CD4-positive, CD25-positive, alpha-beta regulatory T cell (primary cell): ENCODE measurements at places on chromosomes 5 and 9. TPM values are rescaled to one million over a fixed set of nuclear protein-coding genes. Genes with fewer than 3 reads are reported as not detected.
A peak's percentile ranks its signal among the peaks of the same experiment; 100 is the strongest.

- peaks cover 58% of the 10 kb centered on the region for H3K36me3 ChIP-seq
- H3K27ac ChIP-seq: no peak overlapping the region
- no peak overlapping the region for H3K4me3 ChIP-seq
- DNase-seq: no peak
- H3K27me3 ChIP-seq: no peaks in the 10 kb centered on the region
- no peaks in the 10 kb centered on the region for H3K4me1 ChIP-seq
These were observed 20.5 kb downstream of the PTGES2 start for GRCh38 chr9:128106940-128107467.

- peaks cover 6% of the 10 kb centered on the region for H3K27me3 ChIP-seq
- no peak for DNase-seq
- no peak overlapping the region for H3K27ac ChIP-seq
These were observed 201.2 kb downstream of the TSSK1B start for GRCh38 chr5:113233606-113234005.

- H3K27me3 ChIP-seq: no peaks in the 10 kb centered on the region
- no peak overlapping the region for H3K4me3 ChIP-seq
- no peaks in the 10 kb centered on the region for H3K4me1 ChIP-seq
- no peak overlapping the region for H3K27ac ChIP-seq
These were observed 360.0 kb downstream of the GLIS3 start for GRCh38 chr9:3939820-3940219.

DNA sequence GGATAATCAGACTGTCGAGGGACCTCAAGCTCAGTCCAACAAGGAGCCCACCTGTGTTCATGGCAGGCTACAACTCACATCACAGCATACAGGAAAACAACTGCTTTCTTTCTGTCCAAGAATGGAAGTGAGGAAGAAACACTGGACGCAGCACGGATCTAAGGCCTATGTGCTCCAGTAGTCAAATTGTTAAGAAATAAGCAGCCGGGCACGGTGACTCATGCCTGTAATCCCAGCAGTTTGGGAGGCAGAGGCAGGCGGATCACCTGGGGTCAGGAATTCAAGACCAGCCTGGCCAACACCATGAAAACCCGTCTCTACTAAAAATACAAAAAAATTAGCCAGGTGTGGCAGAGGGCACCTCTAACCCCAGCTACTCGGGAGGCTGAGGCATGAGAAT lies 427.8 kb downstream of the BNC2 start:
- H3K27ac ChIP-seq: no peak overlapping the region
- no peaks in the 10 kb centered on the region for H3K27me3 ChIP-seq
- no peaks in the 10 kb centered on the region for H3K36me3 ChIP-seq
- no peaks in the 10 kb centered on the region for H3K4me1 ChIP-seq

DNA sequence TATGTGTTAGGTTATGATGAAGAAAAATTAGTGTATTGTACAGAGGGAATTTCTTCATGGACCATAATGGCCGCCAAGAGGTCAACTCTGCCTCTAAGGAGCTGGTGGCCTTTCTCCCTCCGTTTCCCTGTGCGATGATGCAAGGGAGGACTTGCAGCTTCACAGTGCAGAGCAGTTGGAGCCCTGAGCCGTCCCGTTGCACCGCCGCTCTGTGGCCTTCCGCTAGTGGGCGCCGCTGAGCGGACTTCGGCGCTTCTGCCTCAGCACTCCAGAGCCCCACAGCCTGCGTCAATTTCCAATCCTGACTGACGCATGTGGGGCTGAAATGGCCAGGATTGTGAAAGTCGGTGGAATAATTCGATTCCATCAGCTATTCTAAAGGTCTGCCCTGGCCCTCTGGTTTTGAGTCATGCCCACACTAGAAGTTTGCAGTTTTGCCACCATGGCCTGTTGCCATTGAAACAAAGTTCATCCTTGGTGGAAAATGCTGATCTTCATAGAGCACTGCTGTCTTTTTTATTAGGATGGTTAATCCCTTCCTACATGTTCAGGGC lies 22.7 kb upstream of the LECT2 start:
- no peak overlapping the region for H3K4me3 ChIP-seq
- no peak overlapping the region for H3K27ac ChIP-seq
- H3K36me3 ChIP-seq: no peaks in the 10 kb centered on the region

GRCh38 chr5:109062664-109063063 lies 315.0 kb downstream of the FER start:
- H3K27ac ChIP-seq: no peak overlapping the region
- no peaks in the 10 kb centered on the region for H3K27me3 ChIP-seq
- H3K4me1 ChIP-seq: no peaks in the 10 kb centered on the region

DNA sequence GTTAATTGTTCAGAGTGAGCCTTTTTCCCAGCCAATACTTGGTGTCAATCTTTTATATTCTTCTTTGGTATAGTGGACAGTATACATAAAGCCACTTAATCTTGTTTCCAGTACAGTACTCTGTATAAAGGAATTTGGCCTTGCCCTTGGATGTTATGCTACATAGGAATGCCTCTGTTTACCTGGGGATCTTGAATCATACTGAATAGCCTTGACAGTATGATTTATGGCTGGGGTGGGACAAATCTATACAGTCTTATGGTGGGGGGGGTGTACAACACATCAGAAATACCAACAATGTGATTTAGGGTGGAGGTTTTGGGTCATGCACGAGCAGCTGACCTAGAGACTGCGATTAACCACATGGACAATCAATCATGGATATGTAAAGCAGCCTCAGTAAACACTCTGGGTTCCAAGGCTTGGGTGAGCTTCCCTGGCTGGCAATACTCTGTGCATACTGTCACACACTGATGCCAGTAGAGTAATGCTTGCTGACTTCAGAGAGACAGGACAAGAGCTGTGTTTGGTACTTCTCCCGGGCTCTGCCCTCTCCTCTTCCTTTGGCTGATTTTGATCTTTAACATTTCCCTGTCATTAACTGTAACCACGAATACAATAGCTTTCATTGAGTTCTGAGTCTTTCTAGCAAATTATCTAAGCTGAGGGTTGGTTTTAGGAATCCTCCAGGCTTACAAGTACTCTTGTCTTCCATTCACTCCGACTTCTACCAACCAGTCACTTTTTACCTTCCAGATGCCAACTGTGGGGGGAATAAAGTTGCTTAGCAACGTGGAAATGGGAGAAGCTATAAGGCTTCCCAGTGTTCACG lies 84.6 kb downstream of the IARS1 start:
- no peak overlapping the region for H3K4me3 ChIP-seq
- no peak overlapping the region for H3K27ac ChIP-seq
- no peak for DNase-seq
- peaks cover 46% of the 10 kb centered on the region for H3K36me3 ChIP-seq

DNA sequence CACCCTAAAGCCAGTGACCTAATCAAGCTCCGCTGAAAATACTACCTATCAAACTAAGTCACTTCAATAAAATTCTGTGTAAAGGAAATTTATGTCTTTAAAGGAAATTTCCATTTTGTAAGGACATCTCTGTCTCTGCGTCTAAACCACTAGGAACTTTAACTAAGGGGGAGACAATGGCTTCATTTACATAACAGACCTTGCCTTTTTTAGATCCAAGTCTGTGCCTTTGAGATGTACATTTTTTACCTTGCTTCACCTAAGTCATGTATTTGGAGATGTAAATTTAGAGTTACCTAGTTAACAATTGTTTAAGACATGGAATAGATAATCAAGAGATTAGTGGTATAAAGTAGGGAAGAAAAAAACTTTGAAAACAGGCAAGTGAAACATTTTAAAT lies 10.2 kb upstream of the GLT6D1 start:
- H3K36me3 ChIP-seq: no peaks in the 10 kb centered on the region
- no peaks in the 10 kb centered on the region for H3K27me3 ChIP-seq
- no peak for DNase-seq
- H3K4me3 ChIP-seq: no peak overlapping the region

Gene LCN1
- total RNA-seq: not detected

Gene PCDHGA2
- not detected for total RNA-seq

DNA sequence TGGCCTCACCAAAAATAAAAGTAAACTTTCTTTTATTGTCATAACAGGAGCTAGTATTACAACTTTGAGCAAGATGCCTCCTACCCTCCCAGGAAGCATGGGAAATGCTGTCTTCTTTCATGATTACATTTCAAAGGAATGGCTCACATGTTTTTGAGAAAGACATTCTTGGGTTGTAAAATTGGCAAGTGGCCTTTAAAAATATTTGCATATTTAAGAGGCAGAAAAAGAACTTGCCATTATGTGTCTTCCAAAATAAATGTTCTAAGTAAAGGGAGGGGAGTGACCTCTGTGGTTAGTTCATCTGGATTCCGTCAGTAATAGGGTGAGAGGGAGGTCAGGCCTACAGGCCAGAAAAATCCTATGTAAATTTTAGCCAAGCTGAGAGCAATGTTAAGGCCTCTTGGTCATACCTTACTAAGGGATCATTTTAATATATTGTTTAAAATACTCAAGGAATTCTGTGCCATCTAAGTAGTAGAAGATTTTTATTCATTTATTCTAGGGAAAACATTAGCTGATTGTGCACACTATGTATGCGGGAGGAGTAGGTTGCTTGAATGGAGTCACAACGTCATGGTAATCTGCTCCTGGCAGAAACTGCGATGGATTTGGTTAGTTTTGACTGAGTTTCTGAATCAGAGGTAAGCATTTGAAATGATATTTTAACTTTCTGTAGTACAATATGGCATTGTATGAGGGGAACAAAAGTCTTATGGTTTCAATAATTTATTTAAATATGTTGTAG lies 1485.7 kb upstream of the CDH9 start:
- no peaks in the 10 kb centered on the region for H3K36me3 ChIP-seq
- H3K4me3 ChIP-seq: no peak overlapping the region
- DNase-seq: no peak

Gene WDR31
- 0.22 TPM for total RNA-seq

Gene NR2F1
- not detected for total RNA-seq

GRCh38 chr5:78320401-78320800 lies 25.9 kb upstream of the AP3B1 start:
- H3K4me3 ChIP-seq: no peak overlapping the region
- no peaks in the 10 kb centered on the region for H3K4me1 ChIP-seq
- DNase-seq: peak; percentile 17
- H3K36me3 ChIP-seq: no peaks in the 10 kb centered on the region
- H3K27ac ChIP-seq: no peak overlapping the region

Gene TRIP13
- 1.2 TPM for total RNA-seq

Gene AGXT2
- total RNA-seq: not detected

GRCh38 chr9:93087971-93088655 lies 7.9 kb upstream of the CARD19 start:
- peaks cover 46% of the 10 kb centered on the region for H3K36me3 ChIP-seq
- H3K4me1 ChIP-seq: peaks cover 20% of the 10 kb centered on the region
- H3K27ac ChIP-seq: no peak overlapping the region

DNA sequence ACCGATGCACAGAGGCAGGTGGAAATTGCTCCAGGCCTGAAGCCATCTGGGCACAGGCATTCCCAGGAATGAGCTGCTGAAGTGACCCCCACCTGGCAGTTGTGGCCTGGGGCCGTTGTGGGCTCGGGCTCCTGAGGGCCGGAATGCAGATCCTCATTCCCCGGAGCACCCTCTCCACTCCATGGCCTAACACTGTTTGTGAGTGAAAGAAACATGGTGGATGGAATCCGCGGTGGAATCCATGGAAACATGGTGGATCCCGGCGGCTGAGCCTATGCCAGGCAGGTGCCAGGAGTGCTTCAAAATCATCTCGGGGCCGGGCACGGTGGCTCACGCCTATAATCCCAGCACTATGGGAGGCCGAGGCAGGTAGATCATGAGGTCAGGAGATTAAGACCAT lies 3.6 kb upstream of the SARDH start:
- H3K27ac ChIP-seq: no peak overlapping the region
- DNase-seq: no peak
- H3K27me3 ChIP-seq: no peaks in the 10 kb centered on the region
- no peak overlapping the region for H3K4me3 ChIP-seq
